Kidney tubule cell (primary cell): ENCODE measurements at places on chromosomes 1 and 21.
A peak's percentile ranks its signal among the peaks of the same experiment; 100 is the strongest.

DNA sequence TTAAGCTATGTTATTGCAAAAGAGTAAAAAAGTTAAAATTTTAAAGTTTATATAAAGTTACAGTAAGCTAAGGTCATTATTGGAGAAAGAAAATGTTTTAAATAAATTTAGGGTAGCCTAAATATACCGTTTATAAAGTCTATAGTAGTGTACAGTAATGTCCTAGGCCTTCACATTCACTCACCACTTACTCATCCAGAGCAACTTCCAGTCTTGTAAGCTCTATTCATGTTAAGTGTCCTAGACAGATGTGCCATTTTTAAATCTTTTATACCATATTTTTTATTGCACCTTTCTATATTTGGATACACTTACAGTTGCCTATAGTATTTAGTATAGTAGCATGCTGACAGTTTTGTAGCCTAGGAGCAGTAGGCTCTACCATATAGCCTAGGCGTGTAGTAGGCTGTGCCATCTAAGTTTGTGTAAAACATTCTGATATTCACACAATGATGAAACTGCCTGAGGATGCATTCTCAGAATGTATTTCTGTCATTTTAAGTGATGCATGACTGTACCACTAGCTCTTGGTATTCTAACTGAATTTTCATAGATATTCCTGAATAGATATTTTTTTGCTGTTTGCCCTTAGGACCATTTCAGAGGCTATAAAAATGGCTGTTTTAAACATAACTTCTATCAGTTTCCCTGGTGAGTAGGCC, 26.8 kb downstream of the PPP2R5A start:
- no peak for DNase-seq

GRCh38 chr1:213008564-213008963, 7.1 kb downstream of the ANGEL2 start:
- DNase-seq = no peak

DNA sequence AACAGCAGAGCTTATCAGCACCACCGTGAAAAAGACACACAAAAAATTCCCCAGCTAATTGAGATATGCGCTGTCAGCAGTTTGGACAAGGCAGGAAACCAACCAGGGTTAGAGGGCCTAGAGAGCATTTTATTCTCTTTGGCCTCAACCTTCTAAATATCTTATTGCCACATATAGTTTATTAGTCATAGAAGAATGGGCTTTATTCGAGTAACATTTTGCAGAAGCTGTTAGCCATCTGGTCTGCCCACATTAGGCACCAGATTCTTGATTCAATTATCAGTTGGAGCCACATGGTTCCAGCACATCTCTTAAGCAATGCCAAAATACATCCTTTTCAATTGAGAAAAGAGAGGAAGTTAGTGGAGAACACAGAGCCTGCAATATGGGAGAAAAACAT, 109.9 kb upstream of the CXADR start:
- no peak for DNase-seq

DNA sequence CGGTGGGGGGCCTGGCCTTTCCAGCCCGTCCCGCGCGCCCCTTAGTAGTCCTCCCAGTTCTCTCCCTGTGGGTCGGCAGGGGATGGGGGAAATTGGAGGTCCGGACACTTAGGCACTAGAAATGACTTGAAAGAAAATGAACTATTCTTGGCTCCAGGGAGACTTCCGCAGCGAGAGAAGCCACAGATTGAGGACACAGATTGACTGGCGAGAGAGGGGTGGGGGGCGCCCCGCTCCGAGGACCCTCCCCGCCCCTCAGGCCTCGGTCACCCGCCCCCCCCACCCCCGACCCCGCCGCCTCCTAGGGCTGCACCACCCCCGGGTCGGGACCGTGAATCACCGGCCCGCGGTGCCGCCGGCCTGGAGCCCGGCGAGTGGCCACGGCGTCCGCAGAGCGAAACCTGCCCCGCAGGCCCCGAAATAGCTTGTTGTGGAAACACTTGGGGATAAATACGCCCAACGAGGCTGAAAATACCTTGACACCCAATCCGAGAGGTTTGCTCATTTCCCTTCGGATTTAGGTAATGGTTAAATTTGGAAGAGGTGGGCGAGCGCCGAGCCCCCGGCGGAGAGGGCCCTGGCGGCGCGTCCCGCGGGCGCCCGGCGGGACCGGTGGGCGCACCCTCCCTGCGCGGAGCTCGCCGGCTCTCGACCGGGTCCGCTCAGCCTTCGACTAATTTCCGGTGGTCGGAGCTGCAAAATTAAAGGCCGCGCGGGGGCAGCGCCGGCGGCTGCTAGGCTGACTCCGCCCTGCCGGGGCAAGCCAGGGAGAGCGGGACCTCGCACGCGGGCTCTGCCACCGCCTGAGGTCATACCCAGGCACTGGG, at the start of gene GFI1:
GFI1 (minus strand) TSS at position 675 of the 827 bp plus-strand sequence. CDS start 3,438 bp downstream, outside the sequence.
- DNase-seq = peak; percentile 20
